ENCODE measurements at places on chromosomes 2 and 18. TPM values are rescaled to one million over a fixed set of nuclear protein-coding genes. Genes with fewer than 3 reads are reported as not detected.

The TMEM237 gene
- 52.7 TPM for total RNA-seq

The WIPF1 gene
- 20.6 TPM for total RNA-seq

The TMEM178A gene
- total RNA-seq, result 11.9 TPM

The PHLPP1 gene
- total RNA-seq, result 21.2 TPM

- H3K27ac ChIP-seq, result no peak overlapping the region
- no peaks in the 10 kb centered on the region for H3K27me3 ChIP-seq
- H3K4me1 ChIP-seq, result no peaks in the 10 kb centered on the region
- no peaks in the 10 kb centered on the region for H3K36me3 ChIP-seq
These were observed 194.0 kb downstream of the ACTR3 start for GRCh38 chr2:114083717-114084387.

DNA sequence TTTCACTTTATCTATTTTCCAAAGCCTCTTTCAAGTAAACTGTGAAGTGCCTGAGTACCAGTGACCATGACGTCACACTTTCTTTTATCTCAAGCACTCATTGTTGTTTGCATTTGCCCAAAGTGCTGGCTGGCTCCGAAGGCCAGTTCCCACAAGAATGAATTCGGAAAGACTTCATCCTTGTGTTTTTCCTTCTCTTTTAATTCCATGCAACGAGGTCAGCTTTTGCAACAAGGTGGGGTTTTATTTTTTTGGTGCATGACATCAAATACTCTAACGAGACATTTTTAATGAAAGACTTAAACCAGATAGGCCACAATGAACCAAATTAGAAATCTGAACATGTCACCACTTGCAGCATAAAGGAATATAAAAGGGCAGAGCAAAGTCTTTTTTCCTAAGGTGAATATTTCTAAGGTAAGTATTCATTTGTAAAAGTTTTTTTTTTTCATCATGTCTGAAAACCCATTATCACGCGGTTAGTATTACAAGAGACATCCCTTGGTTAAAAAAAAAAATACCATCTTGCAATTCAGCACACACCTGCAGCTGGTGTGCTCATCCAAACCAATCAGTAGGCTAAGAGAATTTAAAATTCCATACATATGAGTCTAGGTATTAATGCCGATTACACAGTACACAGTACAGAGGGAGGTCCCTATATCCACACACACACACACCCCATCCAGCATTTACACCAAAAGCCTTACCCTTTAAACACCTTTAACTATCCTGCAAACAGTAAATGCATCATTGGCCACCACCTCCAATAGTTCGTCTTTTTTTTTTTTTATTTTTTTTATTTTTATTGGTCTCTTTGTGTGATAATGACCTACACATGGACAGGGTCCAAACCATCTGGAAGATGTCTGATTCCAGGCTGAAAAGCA is 2.3 kb downstream of the ARL4C start:
- peaks cover 34% of the 10 kb centered on the region for H3K4me1 ChIP-seq
- no peak for DNase-seq
- peak overlapping the region; percentile 87 for H3K27ac ChIP-seq

All from mesothelial cell of epicardium (in vitro differentiated cells).